ENCODE measurements at places on chromosomes 7 and 10. TPM values are rescaled to one million over a fixed set of nuclear protein-coding genes. Genes with fewer than 3 reads are reported as not detected.

GRCh38 chr7:121515630-121516401, 119.7 kb upstream of the FAM3C start:
- DNase-seq = no peak

DNA sequence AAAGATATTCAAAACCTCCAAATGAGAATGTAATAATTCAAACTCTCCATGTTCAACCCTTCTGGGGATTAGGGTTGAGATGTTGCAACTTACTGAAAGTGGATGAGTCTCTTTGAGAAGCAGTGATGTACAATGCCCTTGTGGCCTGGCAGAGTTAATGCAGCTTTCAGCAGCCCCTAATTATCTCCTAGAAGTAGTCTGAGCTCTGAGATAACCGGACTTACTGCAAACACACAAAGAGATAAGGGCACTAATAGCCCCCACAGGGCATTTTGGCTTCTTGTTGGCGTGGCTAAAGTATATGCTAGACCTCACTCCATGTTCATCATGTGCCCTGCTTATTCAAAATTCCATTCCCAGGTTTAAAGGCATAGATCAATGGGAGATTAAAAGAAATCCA, 404.7 kb downstream of the NEBL start:
- DNase-seq = no peak

- DNase-seq = no peak
Measured at GRCh38 chr7:131328377-131329175, 900 bp downstream of the MKLN1 start.

The SPDYE6 gene
- polyA plus RNA-seq = 0.15 TPM
